ENCODE measurements at places on chromosomes 6 and 20.

DNA sequence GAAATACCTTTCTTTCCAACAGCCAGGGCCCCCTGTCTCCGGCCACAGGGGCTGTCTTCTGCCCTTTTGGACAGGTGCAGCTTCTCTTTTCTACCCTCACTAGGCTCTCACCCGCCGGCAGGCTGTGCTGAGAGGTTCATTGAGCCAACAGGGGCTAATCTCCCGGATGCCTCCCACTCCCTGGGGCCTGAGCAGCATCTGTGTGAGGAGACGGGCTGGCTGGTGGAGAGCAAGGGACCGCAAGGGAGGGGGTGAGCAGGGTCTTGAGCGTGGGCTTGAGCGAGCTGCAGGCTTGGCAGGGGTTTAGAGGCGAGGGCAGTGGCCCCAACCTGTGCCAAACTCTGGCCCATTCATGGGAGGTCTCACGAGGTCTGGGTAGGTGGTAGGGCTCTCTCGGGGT lies 56.5 kb upstream of the CST7 start:
- no peak for DNase-seq

DNA sequence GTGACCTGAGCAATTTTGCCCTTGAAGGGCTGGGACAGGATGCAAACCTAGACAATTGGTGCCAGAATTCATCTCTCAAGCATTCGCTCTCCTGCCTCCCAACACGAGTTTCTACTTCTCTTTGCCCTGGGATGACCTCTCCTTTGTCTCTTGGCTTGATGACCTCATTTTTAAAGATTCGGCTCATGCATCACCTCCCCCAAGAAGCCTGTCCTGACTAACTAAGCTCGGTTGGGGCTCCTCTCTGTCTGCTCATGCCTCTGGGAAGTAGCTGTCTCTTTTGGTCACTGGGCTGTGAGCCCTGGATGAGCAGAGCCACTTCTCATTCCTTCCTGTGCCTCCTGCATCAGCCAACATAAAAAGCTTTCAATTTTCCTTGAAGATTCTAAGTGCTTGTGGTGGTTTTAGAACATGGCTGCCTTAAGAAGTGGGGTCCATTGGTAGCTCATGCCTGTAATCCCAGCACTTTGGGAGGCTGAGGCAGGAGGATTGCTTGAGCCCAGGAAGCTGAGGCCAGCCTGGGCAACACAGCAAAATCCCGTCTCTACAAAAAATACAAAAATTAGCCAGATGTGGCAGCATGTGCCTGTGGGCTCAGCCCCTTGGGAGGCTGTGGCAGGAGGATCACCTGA lies 11.1 kb upstream of the TCF15 start:
- DNase-seq: no peak

- peak; percentile 52 for DNase-seq
Observed at GRCh38 chr6:146997062-146997461, 207.2 kb upstream of the STXBP5 start.

- DNase-seq: no peak
Observed at GRCh38 chr6:33874136-33874760, 70.4 kb upstream of the MLN start.

- DNase-seq: no peak
Observed at GRCh38 chr6:126367849-126368248, 27.9 kb downstream of the CENPW start.

- DNase-seq: peak; percentile 11
Observed at GRCh38 chr6:125748406-125749172, 843 bp upstream of the HEY2 start.

GRCh38 chr6:154916857-154917256 lies 78.3 kb upstream of the TIAM2 start:
- DNase-seq: no peak

DNA sequence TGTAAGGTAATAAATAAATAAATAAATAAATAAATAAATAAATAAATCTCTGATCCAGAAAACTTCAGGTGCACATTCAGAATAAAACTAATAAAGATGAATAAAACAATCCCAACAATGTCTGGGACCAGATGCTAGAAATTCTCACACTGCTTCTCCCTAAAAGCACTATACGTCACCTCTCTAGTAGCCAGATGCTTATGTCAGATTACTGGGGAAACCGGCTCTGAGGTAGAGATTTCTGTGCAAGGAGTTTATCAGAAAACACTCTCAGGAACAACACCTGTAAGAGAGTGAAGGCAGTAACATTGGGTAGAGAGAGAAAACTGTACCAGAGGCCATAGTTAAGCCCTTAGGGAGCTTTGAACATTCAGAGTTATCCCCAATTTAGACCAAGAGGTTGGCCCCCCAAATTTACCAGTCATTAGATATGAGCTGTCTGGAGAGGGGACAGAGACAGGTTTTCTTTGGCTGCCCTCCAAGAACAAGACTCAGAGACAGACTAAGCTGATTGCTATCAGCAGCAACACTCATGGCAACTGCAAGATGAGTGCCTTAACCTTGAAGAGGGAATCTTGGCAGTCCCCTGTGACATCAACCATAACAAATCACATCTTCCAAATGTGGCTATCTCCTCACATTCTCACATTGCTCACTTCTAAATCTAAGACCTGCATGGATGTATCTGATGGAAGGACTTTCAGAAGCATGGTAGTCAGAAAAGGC lies 151.2 kb upstream of the BMP5 start:
- peak; percentile 20 for DNase-seq

DNA sequence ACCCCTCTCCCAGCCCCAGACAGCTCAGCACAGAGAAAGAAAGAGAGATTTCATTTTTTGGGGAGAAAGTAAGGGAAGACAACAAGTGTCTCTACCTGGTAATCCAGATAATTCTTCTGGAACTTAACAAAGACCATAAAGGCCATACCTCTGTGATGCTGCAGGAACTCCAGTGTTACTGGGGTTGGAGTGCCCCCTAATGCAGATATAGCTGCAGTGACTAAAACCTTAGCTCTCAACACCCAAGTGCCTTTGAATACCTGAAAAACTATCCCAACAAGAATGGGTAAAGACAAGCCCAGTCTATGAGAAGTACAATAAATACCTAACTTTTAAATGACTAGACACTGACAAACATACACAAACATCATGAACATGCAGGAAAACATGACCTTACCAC lies 365.3 kb upstream of the PTCHD4 start:
- peak; percentile 41 for DNase-seq

DNA sequence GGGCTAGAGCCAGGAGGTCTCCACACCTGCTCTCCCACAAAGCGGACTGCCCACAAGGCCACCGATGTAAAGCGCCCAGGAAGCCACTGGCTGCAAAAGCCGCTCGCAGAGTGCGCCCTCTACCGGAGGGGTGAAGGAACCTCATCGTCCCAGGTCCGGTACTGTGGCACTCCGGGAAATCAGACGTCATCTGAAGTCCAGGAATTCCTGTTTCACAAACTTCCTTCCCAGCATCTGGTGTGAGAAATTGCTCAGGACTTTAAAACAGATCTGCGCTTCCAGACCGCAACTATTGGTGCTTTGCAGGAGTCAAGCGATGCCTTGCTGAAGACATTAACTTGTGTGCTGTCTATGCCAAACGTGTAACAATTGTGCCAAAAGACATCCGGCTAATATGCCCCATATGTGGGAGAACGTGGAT lies 115.1 kb upstream of the ARID1B start:
- DNase-seq: peak; percentile 84

GRCh38 chr6:21001736-21002135 lies 467.5 kb downstream of the CDKAL1 start:
- no peak for DNase-seq

All from PC-3 (cell line).